ENCODE measurements at places on chromosomes 13 and 19.

DNA sequence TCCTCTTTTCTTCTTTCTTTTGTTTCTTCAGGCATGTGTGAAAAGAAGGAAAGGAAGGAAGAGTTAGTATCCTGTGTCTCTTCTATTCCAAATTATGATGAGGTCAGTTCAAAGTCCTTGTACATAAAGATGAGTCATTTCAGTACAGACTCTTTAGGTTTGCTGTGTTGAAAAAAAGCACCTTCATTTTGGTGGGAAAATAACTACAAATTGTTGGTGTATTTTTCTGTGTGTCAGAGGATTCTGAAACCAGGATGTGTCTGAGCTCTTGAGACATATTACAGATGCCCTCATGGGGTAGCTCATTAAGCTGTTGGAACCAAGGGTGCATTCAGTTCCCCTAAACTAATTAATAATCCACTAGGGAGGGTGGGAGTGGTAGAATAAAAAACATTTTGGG is 5.8 kb upstream of the HSPH1 start:
- DNase-seq = no peak

GRCh38 chr19:19670070-19670551 is 1.5 kb downstream of the ZNF101 start:
- no peak for DNase-seq

GRCh38 chr19:8320564-8321066 is 560 bp downstream of the NDUFA7 start:
- DNase-seq = no peak

DNA sequence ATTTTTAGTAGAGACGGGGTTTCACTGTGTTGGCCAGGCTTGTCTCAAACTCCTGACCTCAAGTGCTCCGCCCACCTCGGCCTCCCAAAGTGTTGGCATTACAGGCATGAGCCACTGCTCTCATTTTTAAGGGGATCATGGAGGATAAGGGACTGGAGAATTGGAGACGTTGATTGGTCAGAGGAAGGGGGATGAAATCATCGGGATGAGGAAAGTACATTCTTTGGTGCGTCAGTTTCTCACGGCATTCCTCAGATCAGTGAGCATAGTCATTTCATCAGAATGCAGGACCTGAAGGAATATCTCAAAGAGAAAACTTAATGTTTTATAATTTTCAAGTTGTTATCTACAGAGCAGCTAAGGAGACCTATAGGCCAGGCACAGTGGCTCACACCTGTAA is 14.0 kb downstream of the ZNF114 start:
- no peak for DNase-seq

DNA sequence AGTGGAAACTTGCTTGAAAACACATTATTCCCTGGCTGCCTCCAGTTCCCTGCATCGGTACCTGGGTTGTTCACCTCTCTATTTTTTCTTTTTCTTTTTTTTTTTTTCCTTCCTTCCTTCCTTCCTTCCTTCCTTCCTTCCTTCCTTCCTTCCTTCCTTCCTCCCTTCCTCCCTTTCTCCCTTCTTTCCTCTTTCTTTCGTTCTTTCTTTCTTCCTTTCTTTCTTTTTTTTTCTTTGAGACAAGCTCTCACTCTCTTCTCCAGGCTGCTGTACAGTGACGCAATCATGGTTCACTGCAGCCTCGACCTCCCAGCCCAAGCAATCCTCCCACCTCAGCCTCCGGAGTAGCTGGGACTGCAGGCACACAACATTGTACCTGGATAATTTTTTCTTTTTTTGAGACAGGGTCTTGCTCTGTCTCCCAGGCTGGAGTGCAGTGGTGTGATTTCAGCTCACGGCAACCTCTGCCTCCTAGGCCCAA is 3.4 kb upstream of the RASAL3 start:
- no peak for DNase-seq

- DNase-seq = peak; percentile 84
Measured at GRCh38 chr13:57629821-57630235, 1.7 kb upstream of the PCDH17 start.

DNA sequence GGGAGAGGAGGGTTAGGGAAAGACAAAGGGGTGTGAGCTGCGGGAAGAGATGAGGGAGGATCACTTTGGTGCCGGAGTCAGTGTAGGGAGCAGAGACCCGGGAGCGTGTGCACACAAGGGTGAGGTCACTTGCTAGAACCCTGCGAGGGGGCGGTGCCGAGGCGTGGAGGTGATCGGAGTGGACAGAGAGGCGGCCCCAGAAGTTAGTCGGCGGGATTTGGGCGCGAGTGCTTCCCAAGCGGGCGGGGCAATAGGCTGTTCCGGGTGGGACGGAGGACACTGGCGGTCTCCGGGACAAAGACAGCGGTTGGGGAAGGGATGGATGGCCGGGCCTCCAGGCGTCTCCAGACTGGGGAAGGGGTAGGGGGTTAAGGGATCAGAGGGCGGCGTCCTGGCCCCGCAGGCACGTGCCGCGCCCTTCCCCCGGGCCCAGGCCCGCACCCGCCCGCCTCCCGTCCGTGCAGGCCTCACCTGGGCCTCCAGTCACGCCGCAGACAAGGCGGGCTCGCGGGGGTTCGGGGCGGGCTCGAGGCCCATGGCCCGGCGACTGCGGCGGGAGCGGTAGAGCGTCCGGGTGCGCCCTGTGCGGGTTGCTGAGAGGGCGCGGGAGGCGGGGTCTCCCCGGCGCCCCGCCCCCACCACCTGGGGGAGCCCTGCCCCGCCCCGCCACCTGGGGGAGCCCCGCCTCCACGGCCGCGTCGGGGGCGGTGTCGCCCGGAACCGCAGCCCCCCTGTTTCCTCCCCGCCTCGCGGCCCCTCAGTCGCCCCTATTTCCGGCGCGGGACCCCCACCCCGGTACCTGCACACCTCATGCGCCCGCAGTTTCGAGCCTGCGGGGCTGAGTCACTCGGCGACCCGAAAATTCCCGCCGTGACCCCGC is at the start of gene LPAR2:
Gene LPAR2, minus strand, starts transcription at position 600 of the 880 bp plus-strand sequence. CDS start 945 bp downstream, outside the sequence.
- no peak for DNase-seq

GRCh38 chr13:95289020-95289444 is 12.2 kb downstream of the ABCC4 start:
- DNase-seq = no peak

DNA sequence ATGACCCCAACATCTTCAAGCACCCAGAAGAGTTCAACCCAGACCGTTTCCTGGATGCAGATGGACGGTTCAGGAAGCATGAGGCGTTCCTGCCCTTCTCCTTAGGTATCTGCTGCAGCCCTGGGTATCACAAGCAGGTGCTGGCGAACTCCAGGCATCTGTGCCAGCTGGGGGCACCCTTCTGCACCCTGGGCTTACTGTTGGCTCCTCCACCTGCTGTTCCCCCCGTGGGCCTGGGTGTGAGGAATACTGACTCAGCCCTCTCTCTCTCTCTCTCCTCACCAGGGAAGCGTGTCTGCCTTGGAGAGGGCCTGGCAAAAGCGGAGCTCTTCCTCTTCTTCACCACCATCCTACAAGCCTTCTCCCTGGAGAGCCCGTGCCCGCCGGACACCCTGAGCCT is 13.0 kb downstream of the CYP2S1 start:
- no peak for DNase-seq

GRCh38 chr19:13623716-13624710 is 117.7 kb upstream of the CACNA1A start:
- DNase-seq = no peak

- DNase-seq = no peak
Measured at GRCh38 chr13:94656176-94656575, 54.5 kb downstream of the GPR180 start.

DNA sequence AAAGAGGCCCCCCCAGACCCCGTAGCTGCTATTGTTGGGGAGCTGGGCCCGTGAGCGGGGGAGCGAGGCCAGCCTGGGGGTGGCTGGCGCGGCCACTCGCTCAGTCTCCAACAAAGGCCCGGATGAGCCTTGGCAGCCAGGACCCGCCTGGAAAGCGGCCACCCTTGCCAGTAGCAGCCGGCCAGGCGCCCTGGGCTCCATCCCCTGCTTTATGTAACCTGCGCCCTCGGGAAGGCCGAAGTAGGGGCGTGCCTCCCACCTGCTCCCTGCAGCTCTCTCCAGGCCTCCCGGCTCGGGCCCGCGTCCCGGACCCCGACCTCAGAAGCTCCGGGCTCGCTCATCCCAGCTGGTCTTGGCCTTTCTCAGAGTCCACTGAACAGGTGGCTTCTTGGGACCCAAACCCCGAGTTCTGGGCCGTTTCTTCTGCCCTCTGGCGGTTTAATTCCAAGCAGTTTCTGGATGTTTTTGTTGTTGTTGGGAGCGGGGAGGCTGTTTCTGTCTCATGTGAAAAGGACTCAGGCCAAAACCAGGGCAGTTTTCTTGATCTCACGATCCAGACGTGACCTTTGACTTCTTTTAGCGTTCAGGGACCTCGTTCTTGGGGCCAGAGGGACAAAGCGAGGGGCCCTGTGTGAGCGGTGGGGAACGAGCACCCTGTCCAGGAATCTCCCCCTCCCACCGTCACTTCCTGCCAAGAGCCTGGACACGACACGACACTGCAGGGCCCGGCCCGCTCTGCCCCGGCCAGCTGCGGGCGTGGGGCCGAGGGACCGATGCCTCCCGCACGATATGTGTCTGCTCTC is 1.2 kb downstream of the CDC34 start:
- peak; percentile 72 for DNase-seq

- no peak for DNase-seq
Measured at GRCh38 chr19:51514866-51515481, 13.4 kb upstream of the SIGLEC12 start.

GRCh38 chr19:35755131-35755549 is 1.7 kb downstream of the HSPB6 start:
- peak; percentile 93 for DNase-seq

Measured in WERI-Rb-1 (cell line).